HT1080 (cell line): ENCODE measurements at places on chromosomes 6 and 20.

GRCh38 chr6:16632101-16632500 lies 129.2 kb downstream of the ATXN1 start:
- no peak for DNase-seq

DNA sequence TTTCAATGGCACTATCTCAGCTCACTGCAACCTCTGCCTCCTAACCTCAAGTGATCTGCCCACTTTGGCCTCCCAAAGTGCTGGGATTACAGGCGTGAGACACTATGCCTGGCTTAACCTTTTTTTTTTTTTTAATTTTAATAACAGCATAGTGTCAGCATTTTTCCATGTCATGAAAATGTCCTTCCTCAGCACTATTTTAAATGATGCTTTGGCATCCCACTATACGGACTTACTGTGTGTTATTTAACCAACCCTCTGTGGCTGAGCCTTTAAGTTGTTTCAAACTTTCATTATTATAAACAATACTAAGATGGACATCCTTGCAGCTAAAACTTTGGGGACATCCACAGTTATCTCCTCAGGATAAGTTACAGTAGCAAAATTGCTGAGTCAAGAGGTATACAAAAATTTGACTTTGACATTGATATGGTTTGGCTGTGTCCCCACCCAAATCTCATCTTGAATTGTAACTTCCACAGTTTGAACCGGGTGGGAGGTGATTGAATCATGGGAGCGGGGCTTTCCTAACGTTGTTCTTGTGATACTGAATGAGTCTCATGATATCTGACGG lies 123.8 kb upstream of the JARID2 start:
- DNase-seq = no peak

DNA sequence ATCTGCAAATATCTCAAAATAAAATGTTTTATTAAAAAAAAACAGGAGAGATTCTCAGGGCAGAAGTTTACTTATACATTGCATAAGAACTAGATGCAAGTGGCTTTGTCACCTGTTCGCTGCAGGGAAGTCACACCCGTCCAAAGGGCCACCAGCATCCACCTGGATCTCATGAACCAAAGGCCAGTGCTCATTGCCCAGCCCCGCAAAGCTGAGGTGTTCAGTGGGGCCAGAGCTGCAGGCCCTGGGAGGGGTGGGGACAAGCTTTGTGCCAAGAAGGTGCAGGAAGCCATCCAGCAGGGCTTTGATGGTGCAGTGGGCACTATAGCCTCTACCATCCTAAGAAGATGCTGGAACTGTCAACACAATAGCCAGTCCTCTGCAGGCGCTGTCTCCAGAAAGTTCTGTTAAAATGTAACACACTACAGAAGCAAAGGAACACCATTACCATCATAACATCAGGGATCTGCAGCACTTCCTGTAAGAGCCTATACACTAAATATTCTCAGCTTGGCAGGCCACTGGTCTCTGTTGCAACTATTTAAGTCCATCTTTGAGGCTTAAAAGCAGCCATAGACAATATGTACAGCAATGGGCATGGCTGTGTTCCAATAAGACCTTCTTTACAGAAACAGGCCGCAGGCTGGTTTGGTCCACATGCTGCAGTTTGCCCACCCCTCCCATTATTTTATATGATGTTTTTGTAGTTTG lies 15.7 kb upstream of the CD93 start:
- no peak for DNase-seq

GRCh38 chr6:167907837-167908681 lies 81.3 kb downstream of the AFDN start:
- peak; percentile 23 for DNase-seq

- DNase-seq = no peak
These were observed 15.1 kb upstream of the RBPJL start for GRCh38 chr20:45291526-45291925.

- DNase-seq = no peak
These were observed 49.9 kb upstream of the TENT5A start for GRCh38 chr6:81802356-81802755.

DNA sequence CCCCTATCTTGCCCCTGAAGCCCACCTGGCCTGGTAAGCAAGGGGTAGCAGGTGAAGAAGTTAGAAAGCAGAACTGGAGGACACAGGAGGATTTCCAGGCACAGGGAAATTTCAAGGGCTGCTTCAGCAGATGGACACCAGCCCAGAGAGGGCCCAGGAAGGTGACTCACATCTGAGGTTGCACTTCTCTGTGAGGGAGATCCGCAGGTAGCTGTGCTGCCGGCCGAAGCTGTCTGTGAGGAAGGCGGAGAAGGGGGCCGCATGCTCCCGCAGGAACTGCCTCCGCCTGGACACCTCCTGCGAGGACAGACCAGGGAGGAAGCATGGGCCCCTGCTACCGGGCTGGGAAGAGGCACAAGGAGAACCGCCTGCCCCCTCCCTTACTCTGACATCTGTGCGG lies 7.1 kb downstream of the MOCS1 start:
- DNase-seq = peak; percentile 67

DNA sequence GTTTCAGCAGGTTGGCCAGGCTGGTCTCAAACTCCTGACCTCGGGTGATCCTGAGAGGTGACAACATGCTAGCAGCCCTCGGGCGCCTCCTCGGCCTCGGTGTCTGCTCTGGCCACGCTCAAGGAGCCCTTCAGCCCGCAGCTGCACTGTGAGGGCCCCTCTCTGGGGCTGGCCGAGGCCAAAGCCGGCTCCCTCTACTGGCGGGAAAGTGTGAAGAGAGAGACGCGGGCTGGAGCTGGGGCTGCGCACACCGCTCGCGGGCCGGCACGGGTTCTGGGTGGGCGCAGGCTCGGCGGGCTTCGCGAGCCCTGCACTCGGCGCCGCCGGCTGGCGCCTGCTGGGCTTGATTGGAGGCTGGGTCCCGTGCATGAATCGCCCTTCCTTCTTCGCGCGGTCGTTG lies 80.8 kb upstream of the RBM24 start:
- DNase-seq = no peak

DNA sequence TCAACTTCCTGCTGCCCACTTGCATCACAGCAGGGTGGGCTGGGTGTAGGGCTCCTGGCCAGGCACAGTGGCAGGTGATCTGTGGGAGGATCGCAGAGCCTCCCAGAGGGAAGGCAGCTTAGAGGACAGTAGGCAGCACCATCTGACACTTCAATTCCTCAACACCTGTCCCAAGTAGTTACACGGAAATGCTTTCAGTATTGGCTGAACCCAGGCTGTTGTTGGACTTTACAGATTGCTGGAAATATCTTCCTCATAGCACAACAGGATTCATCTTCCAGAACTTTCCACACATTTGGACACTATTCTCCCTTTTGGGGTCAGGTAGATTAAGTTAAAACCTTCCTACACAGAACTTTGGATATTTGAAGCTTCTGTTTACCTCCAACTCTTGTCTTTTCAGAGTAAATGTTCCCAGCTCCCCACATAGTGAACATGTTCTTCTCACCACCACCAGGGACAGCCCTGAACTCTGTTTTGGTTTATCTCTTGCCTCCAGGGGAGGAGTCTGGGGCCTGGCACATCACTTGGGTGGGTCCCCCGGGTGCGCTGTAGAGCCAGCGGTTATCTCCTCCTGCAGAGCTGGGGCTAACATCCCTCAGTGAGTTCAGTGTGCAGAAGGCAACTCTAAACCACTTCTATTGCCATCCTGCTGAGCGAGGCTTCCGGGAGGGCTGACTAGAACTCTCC lies 3.5 kb upstream of the SLC22A2 start:
- peak; percentile 24 for DNase-seq
